ENCODE measurements at places on chromosomes 13 and 19. TPM values are rescaled to one million over a fixed set of nuclear protein-coding genes. Genes with fewer than 3 reads are reported as not detected.
A peak's percentile ranks its signal among the peaks of the same experiment; 100 is the strongest.

Gene CNN1
- 93.9 TPM for total RNA-seq

- H3K27me3 ChIP-seq: no peaks in the 10 kb centered on the region
- H3K36me3 ChIP-seq: no peaks in the 10 kb centered on the region
- H3K4me3 ChIP-seq: no peak overlapping the region
Observed at GRCh38 chr13:23288995-23289394, 108.2 kb downstream of the SGCG start.

DNA sequence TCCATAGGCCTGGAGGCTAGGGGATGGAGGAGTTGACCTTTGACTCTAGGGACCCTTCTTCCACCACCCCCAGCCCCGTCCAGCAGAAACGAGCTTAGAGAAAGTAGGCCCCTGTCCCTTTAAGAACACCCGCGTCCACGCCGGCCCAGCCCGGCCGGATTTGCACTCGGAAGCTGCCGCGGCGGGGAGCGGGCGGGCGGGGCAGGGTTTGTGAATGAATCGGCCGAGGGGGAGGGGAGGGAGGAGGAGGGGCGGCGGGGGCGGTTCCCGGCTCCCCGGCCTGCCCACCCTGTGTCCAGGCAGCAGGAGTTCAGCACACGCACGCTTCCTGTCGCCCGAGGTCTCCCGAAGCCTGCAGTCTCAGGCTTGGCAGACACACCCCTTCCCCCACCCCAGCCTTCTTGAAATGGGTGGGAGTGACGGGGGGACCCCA is 1.5 kb downstream of the UNC13A start:
- no peak overlapping the region for H3K27ac ChIP-seq
- H3K4me3 ChIP-seq: no peak overlapping the region
- peaks cover 7% of the 10 kb centered on the region for H3K4me1 ChIP-seq
- no peaks in the 10 kb centered on the region for H3K36me3 ChIP-seq

GRCh38 chr19:7120499-7120898 is 51.0 kb downstream of the ZNF557 start:
- no peak for DNase-seq
- H3K4me1 ChIP-seq: no peaks in the 10 kb centered on the region
- H3K4me3 ChIP-seq: no peak overlapping the region

DNA sequence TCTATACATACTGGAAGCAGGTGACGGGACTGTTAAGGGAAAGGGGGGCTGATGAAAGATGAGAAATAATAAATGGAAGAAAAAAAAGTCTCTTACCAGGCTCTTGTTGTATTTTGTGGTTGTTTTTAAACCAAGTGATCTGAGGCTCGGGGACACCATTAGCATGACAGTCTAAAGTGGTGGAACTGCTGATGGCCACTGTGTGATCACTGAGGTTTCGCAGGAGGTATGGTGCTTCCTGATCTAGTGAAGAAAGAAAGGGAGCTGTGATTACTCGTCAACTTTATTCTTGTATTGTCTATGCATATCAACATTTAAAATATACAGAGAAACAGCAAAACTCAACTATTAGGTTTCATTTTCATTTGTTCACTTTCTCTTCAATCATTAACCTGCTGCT is 110.1 kb downstream of the FLT1 start:
- H3K4me1 ChIP-seq: peaks cover 5% of the 10 kb centered on the region
- no peaks in the 10 kb centered on the region for H3K36me3 ChIP-seq
- H3K27ac ChIP-seq: no peak overlapping the region
- H3K4me3 ChIP-seq: no peak overlapping the region
- DNase-seq: no peak

Gene URAD
- total RNA-seq: not detected

Gene SLC15A1
- total RNA-seq: not detected

DNA sequence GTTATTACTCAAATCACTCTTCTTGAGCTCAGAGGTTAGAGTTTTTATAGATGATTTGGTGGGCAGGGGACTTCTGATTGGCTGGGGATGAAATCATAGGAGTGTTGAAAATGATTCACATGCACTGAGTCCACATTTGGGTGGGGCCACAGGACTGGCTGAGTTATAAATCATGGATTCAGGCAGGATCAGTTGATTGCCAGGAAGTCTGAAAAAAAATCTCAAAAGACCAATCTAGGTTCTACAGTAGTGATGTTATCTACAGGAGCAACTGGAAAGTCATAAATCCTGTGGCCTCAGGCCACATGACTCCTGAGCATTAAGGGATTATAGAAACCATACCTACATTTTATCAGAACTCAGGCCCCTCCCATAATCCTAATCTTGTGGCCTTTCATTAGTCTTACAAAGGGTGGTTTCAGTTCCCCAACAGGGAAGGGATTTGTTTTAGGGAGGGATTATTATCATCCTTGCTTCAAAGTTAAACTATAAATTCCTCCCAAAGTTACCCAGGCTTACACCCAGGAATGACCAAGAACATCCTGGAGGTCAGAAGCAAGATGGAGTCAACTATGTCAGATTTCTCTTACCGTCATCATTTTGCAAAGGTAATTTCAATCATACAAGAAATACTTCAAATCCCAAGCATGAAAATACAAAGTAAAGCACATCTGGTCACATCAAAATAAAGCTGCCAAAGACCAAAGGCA is 5.6 kb upstream of the CCDC70 start:
- no peak overlapping the region for H3K4me3 ChIP-seq
- no peak for DNase-seq
- H3K4me1 ChIP-seq: peaks cover 1% of the 10 kb centered on the region
- no peak overlapping the region for H3K27ac ChIP-seq

Gene CERS1
- not detected for total RNA-seq

DNA sequence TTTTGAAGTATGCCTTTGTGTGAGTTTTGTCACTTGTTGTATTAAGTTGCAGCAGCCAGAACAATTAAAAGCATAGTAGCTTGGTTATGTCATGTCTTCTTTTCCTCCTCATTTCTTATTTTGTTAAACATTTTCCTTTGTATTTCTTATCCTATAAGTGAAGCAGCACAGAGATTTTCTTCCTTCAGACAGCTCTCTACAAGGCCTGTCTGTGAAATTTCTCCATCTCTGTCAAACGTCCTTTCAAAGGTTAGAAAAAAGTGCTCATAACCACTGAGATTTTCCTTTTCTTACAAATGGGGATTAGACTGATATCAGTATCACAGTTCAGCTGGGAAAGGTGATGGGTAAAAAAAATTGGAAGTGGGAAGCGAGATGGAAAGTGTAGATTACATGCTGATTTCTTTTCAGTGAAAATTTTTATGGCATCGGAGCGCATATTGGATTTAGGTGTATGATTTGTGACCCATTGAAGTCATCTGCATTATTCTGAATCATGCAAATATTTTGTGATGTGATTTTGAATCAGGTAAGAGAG is 71.7 kb downstream of the GPC5 start:
- no peak overlapping the region for H3K27ac ChIP-seq
- no peak for DNase-seq
- H3K4me3 ChIP-seq: no peak overlapping the region

DNA sequence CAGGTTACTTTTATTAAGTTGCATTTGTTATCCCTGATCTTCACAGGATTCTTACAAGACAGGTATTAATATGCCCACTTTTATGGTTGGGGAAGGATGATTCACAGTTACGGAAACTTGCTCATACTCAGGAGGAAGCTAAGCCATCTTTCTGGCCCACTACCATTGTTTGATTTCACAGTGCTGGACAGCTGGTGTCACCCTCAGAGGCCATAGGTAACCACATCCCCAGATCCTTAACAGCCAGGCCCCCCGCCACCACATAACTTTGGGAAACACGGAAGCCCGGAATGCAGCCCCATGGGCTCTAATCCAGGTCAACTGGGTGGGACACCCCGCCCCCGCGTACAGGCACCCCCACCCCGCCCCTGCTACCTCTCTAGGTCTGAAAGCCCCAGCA is 119.7 kb downstream of the IRS2 start:
- no peak overlapping the region for H3K27ac ChIP-seq
- H3K4me1 ChIP-seq: peaks cover 14% of the 10 kb centered on the region
- no peak for DNase-seq
- H3K4me3 ChIP-seq: no peak overlapping the region
- H3K36me3 ChIP-seq: no peaks in the 10 kb centered on the region
- peaks cover 28% of the 10 kb centered on the region for H3K27me3 ChIP-seq

DNA sequence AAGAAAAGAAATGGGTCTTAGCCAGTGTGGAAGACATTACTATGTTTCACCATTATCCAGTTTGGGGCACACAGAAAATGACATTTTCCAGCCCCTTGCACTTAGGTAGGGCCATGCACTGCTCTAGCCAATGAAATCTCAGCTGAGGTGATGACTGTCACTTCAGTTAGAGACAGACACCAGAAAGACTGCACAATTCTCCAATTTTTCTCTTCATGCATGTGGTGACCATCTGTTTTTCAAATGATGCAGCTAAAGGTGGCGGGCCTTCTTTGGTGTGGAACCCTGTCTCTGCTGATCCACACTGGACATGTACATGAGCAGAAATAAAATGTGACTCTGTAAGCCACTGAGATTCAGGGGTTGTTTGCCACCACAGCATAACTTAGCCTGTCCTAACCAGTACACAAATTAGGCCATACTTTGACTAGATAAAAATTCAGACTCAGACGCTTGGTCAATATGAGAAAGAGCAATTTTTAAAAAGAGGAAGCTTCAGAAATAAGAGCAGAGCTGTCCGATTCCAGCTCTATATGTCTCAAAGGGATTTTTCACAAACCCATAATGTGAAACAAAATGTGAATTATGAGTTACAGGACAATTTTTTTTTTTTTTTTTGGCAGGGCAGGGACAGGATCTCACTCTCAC is 6.7 kb downstream of the ZNF565 start:
- H3K4me3 ChIP-seq: no peak overlapping the region
- H3K27me3 ChIP-seq: no peaks in the 10 kb centered on the region
- no peaks in the 10 kb centered on the region for H3K36me3 ChIP-seq
- no peak overlapping the region for H3K27ac ChIP-seq

DNA sequence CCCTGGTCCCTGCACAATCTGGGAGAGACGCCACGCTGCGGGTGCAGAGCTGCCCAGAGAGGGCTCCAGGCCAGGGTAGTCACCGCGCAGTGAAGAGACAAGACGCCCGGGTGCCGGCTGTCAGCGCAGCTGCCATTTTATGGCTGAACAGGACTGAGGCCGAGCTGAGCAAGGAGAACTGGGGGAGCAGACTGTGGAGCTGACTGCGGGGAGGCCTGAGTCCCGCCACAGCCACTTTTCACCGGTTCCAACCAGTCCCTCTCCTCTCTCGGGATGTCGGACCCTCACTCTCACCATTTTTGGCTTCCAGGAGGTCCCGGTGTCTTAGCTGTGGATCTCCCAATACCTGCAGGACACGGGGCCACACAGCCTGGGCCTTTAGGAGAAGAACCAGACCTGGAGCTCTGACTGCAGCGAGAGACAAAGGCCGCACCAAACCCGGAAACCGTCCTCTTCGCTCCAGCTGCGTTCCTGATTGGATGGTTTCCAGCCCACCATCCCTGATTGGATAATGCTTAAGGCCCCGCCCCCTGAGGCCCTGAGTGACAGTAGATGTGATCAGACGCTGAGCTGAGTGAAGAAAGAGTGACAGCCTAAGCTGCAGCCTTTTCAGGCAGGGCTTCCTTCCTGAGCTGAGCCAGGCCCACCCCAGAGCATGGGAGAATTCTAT is at the start of gene ZNF626:
Gene ZNF626 (minus strand): TSS at position 422 of the 670 bp plus-strand sequence. CDS start 125 bp downstream, at position 297.
- no peaks in the 10 kb centered on the region for H3K36me3 ChIP-seq
- DNase-seq: no peak
- no peak within 1 kb of the TSS for H3K27ac ChIP-seq
- no peaks in the 10 kb centered on the region for H3K4me1 ChIP-seq

GRCh38 chr13:35457258-35457657 is 19.2 kb downstream of the MAB21L1 start:
- no peaks in the 10 kb centered on the region for H3K4me1 ChIP-seq
- H3K36me3 ChIP-seq: no peaks in the 10 kb centered on the region
- DNase-seq: no peak
- no peak overlapping the region for H3K27ac ChIP-seq
- H3K4me3 ChIP-seq: no peak overlapping the region
- H3K27me3 ChIP-seq: 0 out of 2 replicates have a peak, but pooled peaks cover 3% of the 10 kb centered on the region

DNA sequence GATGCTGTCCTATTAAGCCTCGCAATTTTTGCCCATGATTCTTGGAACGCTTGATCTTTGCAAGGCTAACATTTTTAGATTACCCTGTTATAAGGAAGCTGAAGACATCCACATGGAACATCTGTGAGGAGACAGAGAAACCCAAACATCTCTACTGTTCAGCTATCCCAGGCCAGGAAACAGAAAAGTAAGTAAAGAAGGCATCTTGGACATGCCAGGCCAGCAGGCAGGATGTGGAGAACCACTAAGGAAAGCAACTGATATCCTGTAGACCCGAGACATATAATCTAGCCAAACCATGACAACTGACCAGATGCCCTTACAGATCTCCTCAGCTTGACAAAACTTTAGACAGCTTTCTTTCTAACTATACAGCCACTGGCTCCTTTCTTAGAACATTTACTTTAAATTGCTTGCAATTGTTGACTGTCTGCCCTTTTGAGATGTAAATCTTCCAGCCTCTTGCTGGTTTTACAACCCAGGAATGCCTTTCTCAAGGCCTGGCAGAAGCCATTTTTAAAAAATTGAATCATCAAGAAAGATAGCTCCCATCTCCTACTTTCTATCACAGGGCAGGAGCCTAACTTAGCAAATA is 255.8 kb upstream of the DACH1 start:
- DNase-seq: no peak
- H3K27ac ChIP-seq: no peak overlapping the region
- no peaks in the 10 kb centered on the region for H3K4me1 ChIP-seq
- H3K4me3 ChIP-seq: no peak overlapping the region

Gene CEACAM18
- total RNA-seq: not detected

- no peak overlapping the region for H3K4me3 ChIP-seq
- H3K4me1 ChIP-seq: no peaks in the 10 kb centered on the region
- no peak overlapping the region for H3K27ac ChIP-seq
- DNase-seq: no peak
- H3K27me3 ChIP-seq: no peaks in the 10 kb centered on the region
- H3K36me3 ChIP-seq: peaks cover 16% of the 10 kb centered on the region
Observed at GRCh38 chr13:30216111-30216510, 91.2 kb downstream of the KATNAL1 start.

Gene FCHO1
- 0.63 TPM for total RNA-seq

Gene ZFP14
- 1.1 TPM for total RNA-seq

- H3K4me3 ChIP-seq: no peak overlapping the region
- no peak for DNase-seq
- H3K4me1 ChIP-seq: peaks cover 5% of the 10 kb centered on the region
- H3K27ac ChIP-seq: no peak overlapping the region
Observed at GRCh38 chr13:93867481-93867880, 612.0 kb downstream of the DCT start.

- H3K27ac ChIP-seq: no peak overlapping the region
- H3K27me3 ChIP-seq: peaks cover 39% of the 10 kb centered on the region
- H3K4me1 ChIP-seq: 0 out of 2 replicates have a peak, but pooled peaks cover 4% of the 10 kb centered on the region
- no peak overlapping the region for H3K4me3 ChIP-seq
- DNase-seq: peak; percentile 80
Observed at GRCh38 chr19:47436712-47437401, 17.5 kb upstream of the MEIS3 start.

- H3K4me1 ChIP-seq: no peaks in the 10 kb centered on the region
- DNase-seq: no peak
- H3K27ac ChIP-seq: no peak overlapping the region
- no peak overlapping the region for H3K4me3 ChIP-seq
- no peaks in the 10 kb centered on the region for H3K36me3 ChIP-seq
Observed at GRCh38 chr13:60448907-60449510, 52.0 kb downstream of the TDRD3 start.

Gene ANKLE1
- 0.16 TPM for total RNA-seq

All from SJSA1 (cell line).